ENCODE measurements at places on chromosomes 5 and 9.

DNA sequence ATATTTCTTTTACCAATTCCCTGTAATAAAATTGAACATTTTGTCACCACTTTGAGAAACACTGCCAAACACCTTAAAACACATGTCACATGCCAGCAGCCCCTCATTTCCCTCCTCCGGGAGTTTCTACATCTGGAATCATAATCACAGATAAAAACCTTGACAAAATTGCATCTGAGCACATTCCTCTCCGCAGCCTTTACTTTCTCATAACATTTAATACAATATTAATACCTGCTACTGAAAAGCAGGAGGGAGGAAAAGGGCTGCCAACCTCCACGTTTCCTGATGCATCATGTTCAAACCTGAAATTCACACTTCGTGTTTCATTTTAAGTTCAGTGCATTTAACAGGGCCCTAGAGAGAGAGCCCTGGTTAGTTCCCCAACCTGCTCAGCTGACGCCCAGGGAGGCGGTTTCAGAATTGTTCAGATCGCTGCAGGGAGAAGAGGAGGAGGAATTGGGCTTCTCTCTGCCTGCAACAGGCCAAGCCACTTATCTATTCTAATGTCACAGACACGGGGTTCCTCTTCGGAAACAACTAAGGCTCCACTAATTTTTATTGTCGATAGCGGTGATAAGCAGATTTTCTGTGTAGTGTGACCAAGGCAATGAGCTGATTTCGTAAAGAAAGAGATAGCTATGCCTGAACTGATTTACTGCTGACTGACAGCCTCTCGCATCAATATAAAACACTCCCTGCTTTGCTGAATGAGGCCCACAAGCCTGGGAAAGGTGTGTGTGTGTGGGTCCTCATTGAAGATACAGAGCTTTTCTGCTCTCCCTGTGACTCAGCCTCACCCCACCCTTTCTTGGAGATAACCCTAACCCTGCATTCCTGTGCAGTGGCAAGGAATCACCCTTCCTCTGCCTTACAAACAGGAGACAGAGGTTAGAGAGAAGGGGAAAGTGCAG is 4.9 kb upstream of the LHX2 start:
- DNase-seq: peak; percentile 17

GRCh38 chr5:14560091-14560595 is 21.4 kb upstream of the OTULINL start:
- no peak for DNase-seq

DNA sequence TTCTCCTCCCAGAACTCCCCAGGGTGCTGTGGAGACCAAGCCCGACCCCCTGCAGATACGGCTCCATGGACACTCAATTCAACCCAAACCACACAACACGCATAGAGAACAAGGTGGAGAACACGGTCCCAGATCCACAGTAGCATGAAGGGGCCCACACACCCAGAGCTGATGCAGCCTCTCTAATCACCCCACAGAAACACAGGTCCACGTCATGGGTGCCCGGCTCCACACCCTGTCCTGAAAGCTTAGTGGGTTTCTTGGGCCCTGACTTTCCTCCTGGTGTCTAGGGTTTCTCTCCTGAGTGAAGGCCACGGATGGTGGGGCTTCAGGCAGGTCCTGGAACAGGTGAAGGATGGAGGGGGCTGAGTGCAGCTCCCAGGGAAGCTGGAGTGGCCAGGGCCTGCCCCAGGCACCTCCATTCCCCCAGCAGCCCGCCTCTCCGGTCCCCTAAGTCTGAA is 1.5 kb upstream of the SLC23A1 start:
- DNase-seq: no peak

DNA sequence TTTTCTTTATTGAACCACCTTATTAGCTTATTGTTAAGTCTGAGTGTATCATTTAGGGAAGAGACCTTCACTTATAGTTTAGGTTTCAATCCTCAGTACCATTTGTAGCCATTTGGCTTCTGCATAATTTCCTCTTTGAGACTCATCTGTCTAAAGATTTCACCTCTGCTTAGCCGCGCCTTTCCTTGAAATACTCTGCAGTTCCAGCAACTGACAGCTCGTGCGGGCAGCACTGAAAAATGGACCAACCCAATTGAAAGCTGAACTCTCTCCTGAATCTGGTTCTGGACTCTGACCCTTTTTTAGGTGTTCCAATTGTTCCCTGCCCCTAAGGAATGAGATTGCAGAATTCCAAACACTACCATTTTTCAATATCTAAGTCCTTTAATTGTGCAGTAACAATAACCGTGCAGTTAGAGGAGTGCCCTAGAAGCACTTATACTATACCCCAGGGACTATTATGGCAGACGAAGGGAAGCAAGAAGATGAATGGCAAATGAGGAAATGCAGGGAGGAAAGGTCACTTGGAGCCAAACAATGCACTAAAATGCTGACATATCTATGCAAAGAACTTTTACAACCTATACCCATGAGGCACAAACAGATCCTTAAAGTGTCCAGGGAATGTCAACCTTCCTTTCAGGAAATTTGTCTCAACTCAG is 50.1 kb upstream of the PDE4D start:
- no peak for DNase-seq

DNA sequence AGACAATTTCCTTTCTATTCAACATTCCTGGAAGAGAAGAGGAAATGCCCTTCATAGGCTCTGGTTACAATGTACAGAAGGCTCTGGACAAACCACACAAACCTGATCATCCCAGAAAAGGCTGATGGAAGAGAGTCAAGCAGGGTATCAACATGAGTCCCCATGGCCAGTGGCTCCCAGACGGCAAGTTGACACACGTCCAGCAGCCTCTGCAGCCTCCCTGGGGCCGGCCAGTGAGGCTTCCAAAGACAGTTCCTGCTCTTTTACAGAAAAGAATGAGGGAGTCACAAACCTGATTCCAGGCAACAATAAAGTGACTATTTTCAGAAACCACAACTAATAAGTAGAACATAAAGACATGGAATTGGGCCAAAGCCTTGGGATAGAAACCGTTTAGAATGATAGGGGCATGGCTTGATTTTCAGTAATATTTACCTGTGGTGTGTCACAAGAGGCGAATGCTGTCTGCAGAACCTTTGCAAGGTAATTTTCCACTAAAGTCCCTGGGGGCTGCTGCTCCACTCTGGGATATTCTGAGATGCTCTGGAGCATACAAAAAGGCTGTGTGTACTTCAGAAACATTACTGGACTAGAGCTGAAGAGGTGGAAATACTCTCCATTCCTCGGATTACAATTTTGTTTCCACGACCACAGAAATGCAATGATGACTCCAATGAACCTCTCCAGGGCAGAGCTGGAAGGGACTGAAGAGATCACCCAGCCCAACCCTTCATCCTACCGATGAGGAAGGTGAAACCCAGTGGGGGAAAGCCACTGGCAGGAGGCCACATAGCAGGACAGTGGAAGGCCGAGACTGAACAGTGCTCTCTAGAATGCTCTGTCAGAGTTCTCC is 10.4 kb downstream of the MED27 start:
- DNase-seq: no peak

- no peak for DNase-seq
Measured at GRCh38 chr9:17936365-17936764, 357.5 kb downstream of the SH3GL2 start.

DNA sequence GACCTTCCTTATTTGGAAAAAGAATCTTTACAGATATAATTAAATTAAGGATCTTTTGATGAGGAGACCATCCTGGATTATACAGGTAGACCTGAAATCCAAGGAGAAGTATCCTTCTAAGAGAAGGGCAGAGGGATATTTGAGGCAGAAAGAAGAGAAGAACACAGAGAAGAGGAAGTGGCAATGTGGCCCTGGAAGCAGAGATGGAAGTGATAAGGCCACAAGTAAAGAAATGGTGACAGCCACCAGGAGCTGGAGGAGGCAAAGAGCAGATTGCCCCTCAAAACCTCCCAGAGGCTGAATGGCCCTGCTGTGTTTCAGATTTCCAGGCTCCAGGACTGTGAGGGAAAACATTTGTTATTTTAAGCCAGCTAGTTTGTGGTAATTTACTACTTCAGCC is 93.0 kb upstream of the ANKRD55 start:
- DNase-seq: no peak

DNA sequence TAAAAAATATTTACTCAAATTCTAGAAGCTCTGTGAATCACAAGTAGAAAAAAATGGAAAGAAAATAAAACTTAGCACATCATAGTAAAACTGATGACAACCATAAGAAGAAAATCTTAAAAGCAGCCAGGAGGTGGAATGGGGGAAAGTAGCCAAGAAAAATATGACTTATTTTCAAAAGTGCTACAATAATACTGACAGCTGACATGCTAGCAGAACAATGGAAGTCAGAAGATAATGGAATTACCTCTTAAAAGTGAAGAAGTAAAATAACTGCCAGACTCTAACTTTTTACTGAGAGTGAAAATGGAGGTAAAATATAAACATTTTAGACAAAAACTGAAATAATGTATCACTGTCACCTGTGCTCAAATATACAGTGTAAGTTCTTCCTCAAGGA is 532.2 kb upstream of the SGCD start:
- no peak for DNase-seq

All from left hindlimb (tissue), 1 donor.